ENCODE measurements at places on chromosomes 7 and 10.

DNA sequence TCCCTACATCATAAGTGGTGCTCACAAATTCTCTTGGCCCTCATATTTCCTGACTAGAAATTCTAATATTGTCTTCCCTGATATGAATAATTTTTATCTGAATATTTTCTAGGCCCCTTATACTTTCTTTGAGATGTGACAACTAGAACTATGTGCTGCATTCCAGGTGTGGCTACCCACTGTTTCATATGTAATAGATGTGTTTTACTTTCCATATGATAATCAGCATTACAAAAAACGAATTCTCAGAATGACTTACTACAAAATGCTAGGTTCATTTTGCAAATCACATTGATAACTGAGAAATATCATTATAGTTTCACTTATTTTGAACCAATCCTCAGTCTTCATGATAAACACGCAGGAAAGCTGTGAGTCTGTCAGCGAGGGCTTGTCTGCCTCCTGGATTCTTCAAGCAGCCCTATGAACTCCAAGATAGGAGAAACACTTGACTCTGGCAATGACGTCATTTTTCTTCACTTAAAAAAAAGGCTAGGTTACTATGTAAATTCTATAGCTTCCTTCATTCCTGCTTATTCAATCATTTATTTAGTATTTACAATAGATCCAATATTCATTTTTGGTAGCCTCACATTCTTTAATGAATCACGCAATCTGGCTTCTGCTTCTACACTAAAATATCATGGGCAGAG lies 4.6 kb downstream of the WEE2 start:
- DNase-seq = no peak

DNA sequence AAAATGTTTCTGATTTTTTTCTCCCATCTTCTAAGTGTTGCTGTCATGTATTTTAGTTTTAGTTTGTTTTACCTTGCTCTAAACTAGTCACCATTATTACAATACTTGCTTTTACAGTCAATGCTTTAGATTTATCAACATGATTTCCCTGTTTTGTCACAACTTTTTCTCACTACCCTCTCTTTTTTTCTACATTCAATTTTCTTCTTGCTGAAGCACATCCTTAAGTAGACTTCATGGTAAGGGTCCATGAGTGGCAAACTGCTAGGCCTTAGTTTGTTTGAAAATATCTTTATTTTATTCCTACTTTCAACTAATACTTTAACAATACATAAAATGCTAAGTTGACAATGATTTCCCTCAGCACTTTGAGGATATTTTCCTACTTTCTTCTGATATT lies 173.5 kb downstream of the DNAJC1 start:
- no peak for DNase-seq

GRCh38 chr7:134948736-134949135 lies 37.6 kb upstream of the AGBL3 start:
- no peak for DNase-seq

- DNase-seq = no peak
Measured at GRCh38 chr7:18177815-18178660, 150.4 kb upstream of the PRPS1L1 start.

GRCh38 chr10:130411496-130412085 lies 275.4 kb downstream of the GLRX3 start:
- DNase-seq = no peak

- DNase-seq = peak; percentile 8
Measured at GRCh38 chr10:29389935-29390334, 101.1 kb downstream of the LYZL1 start.

DNA sequence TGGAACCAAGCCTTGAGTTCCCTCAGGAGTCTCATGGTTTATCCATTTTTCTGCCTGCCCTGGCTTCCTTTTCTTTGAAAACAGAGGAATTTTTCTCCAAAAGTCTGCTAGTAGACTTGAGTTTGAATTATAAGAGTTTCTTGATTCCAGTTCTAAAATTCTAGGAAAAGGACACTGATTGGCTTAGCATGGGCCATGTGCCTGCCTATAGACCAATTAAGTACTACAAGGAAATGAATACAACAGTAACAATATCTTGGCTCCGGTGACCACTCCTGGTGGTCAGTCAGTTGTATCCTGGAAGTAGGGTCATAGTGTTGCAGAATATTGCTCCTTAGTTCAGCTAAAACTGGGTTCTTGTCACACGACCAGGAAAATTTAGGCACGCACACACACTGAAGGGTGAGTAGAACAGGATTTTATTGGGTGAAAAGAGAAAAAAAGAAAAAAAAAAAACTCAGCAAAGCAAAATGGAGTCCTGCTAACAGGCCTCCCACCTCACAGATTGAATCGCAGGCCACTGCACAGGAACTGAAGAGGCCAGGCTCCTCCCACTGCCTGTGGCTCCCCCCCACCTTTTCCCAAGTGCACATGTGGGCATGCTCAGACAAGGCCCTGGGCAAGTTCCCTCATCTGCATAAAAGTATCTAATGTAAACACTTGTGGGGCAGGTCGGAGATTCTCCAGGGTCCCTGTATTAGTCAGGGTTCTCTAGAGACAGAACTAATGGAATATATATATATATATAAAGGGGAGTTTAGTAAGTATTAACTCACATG lies 155.1 kb downstream of the LYZL1 start:
- DNase-seq = peak; percentile 48

GRCh38 chr10:95229724-95230627 lies 35.9 kb downstream of the ACSM6 start:
- DNase-seq = peak; percentile 96
